GM12878 (cell line): ENCODE measurements at places on chromosomes 5 and 9. TPM values are rescaled to one million over a fixed set of nuclear protein-coding genes. Genes with fewer than 3 reads are reported as not detected.

DNA sequence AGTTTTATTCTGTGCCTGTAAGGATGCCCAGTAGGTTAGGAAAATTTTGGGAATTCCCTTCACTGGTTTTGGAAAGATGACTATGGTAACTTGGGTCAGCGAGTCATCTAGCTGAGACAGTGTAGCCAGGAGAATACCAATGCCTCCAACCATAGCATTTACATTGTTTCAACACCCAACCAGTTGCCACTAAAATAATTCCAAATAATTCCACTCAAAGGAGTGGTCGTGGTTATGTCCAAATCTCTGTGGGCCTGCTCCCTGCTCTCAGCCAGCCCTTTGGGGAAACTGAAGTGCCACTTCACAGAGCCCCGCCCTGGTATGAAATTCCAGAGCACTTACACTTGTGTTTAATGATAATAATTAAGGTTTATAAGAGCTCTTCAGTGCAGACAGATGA is 310.5 kb downstream of the PLK2 start:
- no peaks in the 10 kb centered on the region for H3K4me1 ChIP-seq
- H3K36me3 ChIP-seq, result no peaks in the 10 kb centered on the region
- DNase-seq, result no peak
- H3K4me3 ChIP-seq, result no peak overlapping the region

- H3K36me3 ChIP-seq, result no peaks in the 10 kb centered on the region
- H3K27ac ChIP-seq, result no peak overlapping the region
- no peaks in the 10 kb centered on the region for H3K4me1 ChIP-seq
- no peak overlapping the region for H3K4me3 ChIP-seq
Measured at GRCh38 chr9:84955971-84956370, 286.4 kb downstream of the NTRK2 start.

DNA sequence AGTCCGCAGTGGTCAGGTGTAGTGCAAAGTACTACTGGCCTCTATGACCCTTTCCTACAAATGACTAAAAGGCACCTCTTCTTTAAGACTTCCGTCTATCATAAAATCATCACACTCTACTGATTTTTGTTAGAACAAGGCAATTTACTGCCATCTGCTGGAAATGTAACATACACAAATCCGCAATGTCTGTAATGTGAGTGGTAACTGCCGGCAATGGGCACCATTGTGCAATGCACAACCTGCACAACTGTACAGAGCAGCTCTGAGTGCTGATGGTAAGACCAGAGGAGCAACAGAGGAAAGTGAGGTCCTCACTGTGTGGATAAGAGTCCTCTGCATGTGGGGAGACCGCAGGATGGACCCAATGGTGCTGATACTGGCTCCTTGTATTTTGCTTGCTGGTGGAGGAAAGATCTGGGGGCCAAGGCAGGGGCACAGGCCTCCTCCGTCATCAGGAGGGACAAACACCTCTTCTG is 103.7 kb downstream of the ATPSCKMT start:
- no peak overlapping the region for H3K4me3 ChIP-seq
- peak; percentile 5 for DNase-seq
- no peaks in the 10 kb centered on the region for H3K27me3 ChIP-seq
- H3K36me3 ChIP-seq, result no peaks in the 10 kb centered on the region

DNA sequence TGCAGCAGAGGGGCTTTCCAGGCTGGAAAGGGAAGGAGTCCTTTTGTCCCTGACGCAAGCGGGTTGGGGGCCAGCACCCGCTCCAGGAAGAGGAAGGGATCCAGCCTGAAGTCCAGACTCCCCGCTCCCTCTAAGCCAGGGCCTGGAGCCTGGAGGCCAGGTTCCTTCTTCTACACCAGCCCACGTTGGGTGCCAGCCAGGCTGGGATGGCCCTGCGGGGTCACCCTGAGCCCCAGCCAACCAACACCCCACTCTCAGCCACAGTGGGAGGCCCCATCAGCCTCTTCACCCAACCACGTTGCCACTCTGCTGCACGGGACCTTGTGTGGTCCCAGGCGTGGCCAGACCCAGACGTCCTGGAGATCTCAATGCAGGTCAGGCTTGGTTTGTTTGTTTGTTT is 970 bp upstream of the FUT7 start:
- H3K36me3 ChIP-seq, result no peaks in the 10 kb centered on the region
- no peak overlapping the region for H3K27ac ChIP-seq
- no peaks in the 10 kb centered on the region for H3K27me3 ChIP-seq
- no peak for DNase-seq
- peaks cover 50% of the 10 kb centered on the region for H3K4me1 ChIP-seq
- H3K4me3 ChIP-seq, result no peak overlapping the region

- H3K36me3 ChIP-seq, result no peaks in the 10 kb centered on the region
- peak overlapping the region; percentile 94 for H3K27ac ChIP-seq
- no peak for DNase-seq
- H3K27me3 ChIP-seq, result no peaks in the 10 kb centered on the region
Measured at GRCh38 chr5:43007246-43007910, 32.7 kb downstream of the ANXA2R start.

GRCh38 chr5:120436996-120437395 is 27.1 kb upstream of the PRR16 start:
- no peaks in the 10 kb centered on the region for H3K4me1 ChIP-seq
- H3K27me3 ChIP-seq, result no peaks in the 10 kb centered on the region
- no peak overlapping the region for H3K4me3 ChIP-seq
- no peak for DNase-seq
- H3K27ac ChIP-seq, result no peak overlapping the region

The SLCO6A1 gene
- total RNA-seq, result not detected in 2 replicates

- H3K27me3 ChIP-seq, result no peaks in the 10 kb centered on the region
- H3K4me1 ChIP-seq, result no peaks in the 10 kb centered on the region
- H3K4me3 ChIP-seq, result no peak overlapping the region
- no peak overlapping the region for H3K27ac ChIP-seq
- no peaks in the 10 kb centered on the region for H3K36me3 ChIP-seq
Measured at GRCh38 chr9:81499021-81499454, 190.3 kb downstream of the TLE1 start.

- H3K36me3 ChIP-seq, result no peaks in the 10 kb centered on the region
- DNase-seq, result no peak
- no peak overlapping the region for H3K27ac ChIP-seq
Measured at GRCh38 chr5:33433303-33434240, 7.2 kb upstream of the TARS1 start.
